Lung (tissue), 17 donors: ENCODE measurements at places on chromosomes 7 and 10.
A peak's percentile ranks its signal among the peaks of the same experiment; 100 is the strongest.

DNA sequence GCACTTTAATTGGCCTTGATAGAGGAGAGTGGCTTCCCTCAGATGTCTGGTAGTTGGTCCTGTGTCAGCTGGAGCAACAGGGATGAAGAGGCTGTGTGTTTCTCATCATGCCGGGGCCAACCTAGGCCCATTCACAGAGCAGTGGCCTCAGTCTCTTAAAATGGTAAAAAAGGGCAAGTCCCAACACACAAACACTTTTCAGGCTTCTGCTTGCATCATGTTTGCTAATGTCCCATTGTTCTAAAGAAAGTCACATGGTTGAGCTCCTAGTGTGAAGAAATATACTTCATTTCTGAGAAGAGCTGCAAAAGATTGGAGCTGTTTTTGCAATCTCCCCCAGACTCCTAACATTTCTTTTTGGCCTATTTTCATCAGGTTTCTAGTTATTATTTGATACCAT lies 40.6 kb upstream of the RBAK start:
- no peak for DNase-seq

GRCh38 chr7:1271656-1272055 lies 39.0 kb downstream of the UNCX start:
- no peak for DNase-seq

DNA sequence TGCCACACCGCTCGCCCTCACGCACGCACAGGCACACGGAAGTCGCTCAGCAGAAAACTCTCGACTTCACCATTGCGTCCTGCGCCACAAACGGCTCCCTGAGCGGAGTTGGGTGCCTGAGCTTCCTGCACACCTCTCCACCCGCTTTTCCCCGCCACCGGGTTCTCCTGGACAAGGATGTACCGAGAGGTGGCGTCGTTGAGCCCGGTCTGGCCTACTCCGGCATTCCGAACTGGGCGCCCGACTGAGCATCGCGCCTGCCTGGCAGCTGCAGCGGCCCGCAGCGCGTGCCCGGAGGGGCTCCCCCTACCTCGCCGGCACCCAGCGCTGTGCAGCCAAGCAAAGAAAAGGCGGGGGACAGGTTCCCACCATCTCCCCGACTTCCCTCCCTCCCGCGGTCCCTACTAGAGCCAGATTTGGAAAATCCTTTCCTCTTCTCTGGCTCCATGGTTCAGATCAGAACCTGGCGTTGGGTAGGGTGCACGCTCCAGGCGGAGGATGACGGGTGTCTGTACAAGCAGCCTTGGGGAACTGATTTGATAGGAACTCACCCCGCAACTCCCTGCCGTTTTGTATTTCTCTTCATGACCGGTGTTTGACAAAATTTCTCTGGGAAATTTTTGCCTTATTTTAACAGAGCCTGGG lies 1.7 kb downstream of the SORCS3 start:
- DNase-seq: peak; percentile 70

DNA sequence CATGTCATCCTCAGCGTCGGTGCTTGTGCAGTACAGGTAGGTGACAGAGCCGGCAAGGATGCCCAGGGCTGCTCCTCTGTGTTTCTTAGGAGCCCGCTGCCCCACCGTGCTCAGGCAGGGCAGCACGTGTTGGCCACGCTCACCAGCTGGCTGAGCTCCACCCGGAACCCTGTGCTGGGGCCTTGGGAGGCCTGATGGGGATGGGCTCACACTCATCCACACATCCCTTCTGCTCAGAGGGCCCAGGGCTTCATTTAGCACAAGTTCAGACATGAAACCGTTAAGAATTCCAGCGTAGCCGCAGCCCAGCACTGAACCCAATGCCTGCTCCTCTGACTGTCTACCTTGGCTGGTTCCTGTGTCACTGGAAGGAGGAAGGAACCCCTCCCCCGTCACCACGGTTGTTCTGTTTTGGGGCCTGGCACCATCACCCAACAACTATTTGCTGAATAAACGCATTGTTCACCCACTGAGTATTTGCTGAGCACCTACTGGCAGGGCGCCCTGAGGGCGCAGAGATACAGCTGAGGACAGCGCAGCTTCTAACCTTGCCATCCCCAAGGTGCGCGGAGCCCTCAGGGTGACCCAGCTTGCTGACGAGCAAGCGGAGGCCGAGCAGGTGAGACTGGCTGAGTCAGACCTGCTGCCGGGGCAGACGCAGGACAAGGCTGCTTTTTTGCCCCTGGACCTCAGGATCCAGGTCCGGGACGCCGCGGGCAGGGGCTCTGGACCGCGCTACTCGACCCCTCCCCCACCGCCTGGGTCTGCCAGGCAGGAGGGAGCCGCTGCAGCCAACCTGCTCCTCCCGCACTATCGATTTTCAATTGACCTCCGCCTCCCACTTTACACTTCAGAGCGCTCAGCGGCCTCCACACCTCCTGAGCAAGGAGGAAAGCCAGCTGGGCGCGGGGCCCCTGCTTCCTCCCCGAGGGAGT lies 50.6 kb upstream of the RET start:
- no peak for DNase-seq

- no peak for DNase-seq
Observed at GRCh38 chr10:29651767-29652166, 17.0 kb upstream of the SVIL start.

DNA sequence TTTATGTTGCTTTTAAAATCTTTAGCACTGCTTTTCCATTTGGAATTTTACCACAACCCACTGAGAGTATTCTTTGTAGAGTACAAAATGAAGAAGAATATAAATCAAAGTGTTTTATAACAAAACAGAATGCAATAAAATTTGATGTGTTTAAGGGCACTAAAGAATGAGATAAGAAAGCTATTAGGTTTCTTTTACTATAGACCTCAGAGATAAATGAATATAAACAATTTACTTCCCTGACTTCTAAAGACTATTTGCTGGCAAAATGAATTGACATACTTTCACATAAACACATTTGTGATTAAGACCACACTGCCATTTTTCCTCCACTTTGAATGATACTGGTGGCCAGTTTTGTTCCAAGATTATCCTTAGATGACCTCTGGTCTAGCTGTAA lies 124.5 kb downstream of the ITGA8 start:
- no peak for DNase-seq

- DNase-seq: no peak
Observed at GRCh38 chr7:106535234-106535932, 125.6 kb downstream of the CCDC71L start.

DNA sequence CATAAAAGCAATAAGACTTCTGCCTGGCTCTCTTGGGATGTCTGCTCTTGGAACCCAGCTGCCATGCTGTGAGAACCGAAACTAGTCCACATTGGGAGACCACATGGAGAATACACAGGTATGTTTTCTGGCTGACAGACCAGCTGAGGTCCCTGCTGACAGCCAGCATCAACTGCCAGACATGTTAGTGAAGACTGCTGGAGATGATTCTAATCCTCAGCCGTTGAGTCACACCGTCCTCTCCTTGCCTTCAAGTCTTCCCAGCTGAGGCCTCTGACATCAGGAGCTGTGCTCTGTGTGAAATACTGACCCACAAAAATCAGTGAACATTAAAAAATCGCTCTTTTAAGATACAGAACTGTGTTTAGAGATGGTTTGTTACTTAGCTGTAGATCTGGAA lies 36.9 kb upstream of the AGR2 start:
- no peak for DNase-seq

DNA sequence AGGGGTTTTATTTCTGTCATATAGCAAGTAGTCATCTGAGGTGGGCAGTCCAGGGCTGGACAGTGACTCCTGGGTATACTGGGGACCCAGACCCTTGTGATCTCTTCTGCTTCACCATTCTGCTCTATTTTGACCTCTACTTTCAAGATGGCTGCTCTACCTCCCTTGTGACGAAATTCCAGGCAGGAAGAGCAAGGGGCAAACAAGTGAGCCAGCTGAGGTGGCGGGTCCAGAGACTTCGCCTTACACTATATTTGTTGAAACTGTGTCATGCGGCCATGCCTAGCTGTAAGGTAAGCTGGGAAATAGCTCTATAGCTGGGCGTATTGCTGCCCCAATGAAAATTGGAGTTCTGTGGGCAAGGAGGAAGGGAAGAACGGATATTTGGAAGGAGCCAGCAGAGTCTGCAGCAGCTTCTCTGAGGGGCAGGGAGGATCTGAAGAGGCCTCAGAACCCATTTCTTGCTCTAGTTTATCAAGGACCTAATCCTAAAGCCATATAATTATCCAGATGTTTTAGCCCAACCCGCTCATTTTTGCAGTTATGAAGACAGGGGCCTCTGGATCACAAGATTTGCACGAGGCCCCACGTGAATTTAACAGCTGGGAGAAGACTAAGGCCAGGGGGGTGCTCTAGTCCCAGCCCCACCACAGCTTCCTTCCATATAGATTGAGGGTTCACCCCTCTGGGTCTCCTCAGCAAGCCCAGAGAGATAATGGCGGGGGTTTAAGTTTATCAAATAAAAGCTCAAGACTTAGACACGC lies 7.7 kb upstream of the CPA1 start:
- DNase-seq: peak; percentile 56

DNA sequence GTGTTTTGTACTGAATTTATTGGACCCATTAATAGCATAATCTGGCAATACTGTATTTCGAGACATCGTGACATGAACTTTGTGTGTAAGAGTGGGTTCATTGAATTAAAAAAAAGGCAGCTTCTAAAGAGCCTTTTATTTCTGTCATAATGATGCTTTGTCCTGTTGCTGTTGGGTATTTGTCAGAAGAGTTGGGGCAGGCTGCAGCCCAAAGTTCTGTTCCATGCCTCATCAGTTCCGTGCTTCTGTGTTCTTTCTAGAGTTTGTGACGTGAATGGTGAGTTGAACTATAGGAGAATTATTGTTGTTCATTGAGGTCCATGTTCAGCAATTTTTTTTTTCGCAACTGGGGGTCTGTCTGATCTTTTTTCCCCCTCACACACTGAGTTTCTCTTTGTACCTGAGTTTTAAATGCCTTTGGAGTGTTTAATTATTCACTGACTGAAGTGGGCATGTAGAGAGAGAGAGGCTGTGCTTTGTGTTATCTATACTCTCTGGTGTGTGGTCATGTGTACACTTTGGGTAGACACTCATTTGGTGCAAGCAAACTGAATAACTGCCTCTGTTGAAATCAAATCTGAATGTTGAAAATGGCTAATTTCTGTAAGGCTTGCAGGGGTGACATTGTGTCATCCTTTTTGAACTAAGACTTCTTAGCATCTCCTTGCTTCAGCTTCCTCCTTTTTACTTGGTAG lies 69.8 kb downstream of the ADD3 start:
- no peak for DNase-seq

GRCh38 chr7:90869335-90869734 lies 273.2 kb downstream of the CDK14 start:
- no peak for DNase-seq
